ENCODE measurements at places on chromosomes 4 and X.

DNA sequence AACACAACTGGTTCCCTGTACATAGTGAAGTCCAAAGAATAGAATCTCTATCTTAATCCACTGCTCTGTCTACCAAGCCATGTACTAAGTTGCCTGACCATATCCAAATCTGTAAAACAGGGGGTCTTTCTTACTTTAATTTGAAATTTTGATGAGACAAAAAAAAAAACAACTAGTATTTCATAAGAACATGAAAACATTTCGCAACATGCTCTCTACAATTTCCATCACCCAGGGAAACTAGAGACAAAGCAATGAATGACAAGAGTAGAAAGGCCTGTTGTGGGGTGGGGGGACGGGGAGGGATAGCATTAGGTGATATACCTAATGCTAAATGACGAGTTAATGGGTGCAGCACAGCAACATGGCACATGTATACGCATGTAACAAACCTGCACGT is 279.9 kb downstream of the PPP3CA start:
- DNase-seq = no peak

DNA sequence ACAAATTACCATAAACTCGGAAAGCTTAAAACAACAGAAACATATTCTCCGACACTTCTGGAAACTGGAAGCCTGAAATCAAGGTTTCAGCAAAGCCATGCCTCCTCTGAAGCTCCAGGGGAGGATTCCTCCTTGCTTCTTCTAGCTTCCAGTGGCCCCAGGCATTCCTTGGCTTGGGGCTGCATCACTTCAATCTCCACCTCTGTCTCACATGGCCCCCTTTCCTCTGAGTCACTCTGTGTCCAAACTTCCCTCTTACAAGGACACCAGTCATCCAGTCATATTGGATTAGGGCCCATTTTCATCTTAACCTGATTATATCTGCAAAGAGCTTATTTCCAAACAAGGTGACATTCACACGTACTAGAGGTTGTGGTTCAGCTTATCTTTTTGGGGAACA is 17.3 kb downstream of the PARM1 start:
- no peak for DNase-seq

DNA sequence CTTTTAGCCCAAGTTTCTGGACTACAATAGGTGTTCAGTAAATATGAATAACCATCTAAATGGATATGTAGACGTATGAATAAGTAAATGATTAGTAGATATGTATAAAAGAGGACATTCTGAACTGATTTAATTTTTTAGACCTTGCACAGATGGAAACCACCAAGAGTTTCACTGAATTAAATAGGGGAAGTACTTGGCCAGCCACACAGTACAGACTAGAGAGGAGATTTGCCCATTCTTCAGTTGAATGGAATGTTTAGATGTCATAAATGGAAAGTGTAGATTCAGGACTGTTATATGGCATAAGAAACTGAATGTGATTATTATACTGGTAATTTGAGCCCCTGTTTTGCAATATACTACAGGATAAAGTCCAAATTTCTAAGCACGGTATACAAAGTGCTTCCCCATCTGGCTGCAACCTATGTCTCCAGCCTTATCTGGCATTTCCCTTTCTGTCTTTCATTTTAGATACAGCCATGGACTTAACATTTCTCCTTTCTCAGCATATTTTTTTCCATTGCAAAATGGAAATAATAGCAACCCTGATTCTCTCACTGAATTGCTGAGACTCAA is 137.8 kb upstream of the HS3ST1 start:
- no peak for DNase-seq

DNA sequence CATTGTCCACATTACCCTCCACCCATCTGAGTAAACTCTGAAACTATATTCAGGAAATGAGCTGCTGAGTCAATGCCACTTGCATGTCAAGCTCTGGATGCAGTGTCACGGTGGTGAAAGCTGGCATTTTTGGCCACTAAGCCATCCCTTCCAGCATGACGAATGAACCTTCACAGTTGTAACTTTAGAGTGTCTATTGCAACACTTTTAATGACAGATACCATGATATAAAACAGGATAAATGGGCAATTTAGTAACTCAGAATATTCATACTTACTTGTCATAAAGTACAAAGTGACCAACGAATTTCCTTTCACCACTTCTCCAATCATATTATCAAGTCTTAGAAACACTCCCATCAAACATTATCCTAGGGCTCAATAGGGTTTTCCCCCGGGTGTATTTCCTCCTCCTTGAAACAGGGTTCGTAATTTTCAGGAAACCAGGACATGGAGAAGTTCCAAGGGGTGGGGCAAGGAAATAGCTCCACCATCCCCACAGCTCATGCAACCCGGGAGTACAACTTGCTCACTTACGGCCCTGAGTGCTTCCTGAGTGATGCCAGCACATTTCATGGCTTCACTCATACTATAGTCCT is 73.1 kb downstream of the MTHFD2L start:
- DNase-seq = no peak

- no peak for DNase-seq
These were observed 132.6 kb downstream of the PWWP3B start for GRCh38 chrX:106300656-106301055.

GRCh38 chrX:2677764-2678163 is 13.3 kb upstream of the CD99 start:
- no peak for DNase-seq

- no peak for DNase-seq
These were observed 1.5 kb downstream of the NKX1-1 start for GRCh38 chr4:1404573-1405253.

DNA sequence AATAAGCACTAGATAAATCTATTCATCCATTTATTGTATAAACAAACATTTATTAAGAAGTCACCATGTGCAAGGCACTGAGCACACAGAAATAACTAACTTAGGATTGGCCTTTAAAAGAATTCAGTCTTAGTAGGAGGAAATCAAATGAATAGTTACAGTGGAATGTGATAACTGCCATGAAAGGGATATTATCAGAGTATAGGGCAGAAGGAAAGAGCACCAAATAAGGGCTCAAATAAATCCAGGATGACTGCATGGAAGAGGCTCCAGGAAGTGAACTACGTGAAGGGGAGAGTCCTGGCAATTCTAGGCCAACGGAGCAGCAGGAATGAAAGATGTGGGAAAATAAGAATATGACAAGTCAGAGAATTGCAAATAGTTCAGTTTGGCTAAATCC is 406.0 kb downstream of the INPP4B start:
- no peak for DNase-seq

DNA sequence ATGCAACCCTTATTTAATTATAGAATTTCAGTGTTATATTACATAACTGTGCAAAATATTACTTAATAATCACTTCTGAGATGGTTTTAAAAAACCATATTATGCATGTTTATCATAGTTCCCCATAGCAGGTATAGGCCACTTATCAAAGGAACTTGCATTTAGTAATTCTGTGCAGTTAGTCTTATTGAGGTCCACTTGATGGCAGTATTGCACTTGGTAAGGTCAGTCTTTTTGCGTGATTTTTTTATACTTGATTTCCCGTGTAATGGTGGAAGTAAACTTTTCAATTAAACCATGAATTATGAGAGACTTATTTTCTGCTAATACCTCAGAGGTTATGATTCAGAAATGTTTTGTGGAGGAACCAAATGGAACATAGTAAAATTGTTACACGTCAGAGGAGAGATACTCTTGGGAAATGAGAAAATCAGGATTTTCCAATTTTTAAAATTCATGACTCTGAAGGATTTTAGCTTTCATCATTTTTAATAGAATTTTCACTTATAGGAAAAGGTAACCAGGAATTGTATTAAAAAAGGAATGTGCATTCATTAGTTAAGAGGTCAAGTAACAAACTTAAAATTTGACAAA is 230.0 kb downstream of the CCSER1 start:
- no peak for DNase-seq

DNA sequence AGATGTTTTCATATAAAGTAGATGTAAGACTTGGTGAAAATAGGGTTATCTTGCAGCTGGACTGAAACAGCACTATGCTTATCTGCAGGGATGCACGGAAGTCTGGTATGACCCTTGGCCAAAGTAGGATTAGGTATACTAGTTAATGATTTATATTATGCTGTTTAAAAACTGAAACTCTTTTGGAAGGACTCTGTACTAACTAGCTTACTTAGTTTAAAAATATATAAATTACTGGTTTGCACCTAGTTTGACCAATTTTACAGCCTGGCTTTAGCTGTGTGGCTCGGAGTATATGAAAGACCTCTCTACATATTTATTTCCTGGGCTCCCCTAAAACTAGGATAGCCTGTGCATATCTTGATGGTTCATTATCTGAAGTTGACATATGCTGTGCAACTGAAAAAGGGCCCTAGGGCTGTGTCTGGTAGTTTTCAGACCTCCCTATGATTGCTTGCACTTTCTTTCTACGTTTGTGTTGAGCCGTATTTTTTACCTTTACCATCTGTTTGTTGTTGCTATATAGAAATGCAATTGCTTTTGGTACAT is 89.2 kb downstream of the TMEM144 start:
- DNase-seq = no peak

GRCh38 chr4:112058433-112058832 is 86.8 kb upstream of the FAM241A start:
- no peak for DNase-seq

DNA sequence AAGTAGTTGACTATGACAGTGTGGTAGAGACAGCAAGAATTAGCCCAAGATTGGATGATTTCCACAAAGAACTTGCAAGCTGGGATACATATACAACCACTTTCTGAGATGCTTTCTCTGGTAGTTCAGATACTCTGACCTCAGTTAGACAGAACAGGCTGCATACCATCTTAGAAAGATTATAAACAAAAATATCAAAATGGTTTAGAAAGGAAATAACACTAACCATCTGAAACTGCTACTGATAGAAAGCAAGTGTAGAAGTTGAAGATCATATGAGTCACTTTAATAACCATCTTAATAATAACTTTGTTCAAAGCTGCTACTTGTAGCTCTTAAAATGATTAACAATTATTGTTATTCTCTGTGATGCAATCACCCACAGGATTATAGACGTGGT is 255.4 kb upstream of the TTC29 start:
- DNase-seq = no peak

DNA sequence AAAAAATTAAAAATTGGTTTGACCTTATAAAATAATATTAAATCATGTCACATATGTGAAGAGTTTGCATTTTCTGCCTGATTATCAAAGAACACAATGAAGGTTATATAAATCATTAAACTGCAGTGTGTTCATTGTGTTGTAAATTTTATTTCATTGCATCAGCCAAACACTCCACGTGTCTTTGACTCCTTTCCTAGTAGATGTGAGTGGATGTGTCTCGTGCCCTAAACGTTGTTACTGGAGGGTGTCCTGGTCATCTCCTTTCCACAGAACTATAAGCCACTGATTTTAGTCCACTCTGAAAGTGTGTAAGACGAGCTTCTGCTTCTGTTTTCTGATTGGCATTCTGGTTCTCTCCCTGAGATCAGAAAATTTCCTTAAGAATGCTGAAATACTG is 127.3 kb downstream of the NDST4 start:
- no peak for DNase-seq

- DNase-seq = no peak
These were observed 58.5 kb downstream of the PGRMC2 start for GRCh38 chr4:128228845-128229795.

DNA sequence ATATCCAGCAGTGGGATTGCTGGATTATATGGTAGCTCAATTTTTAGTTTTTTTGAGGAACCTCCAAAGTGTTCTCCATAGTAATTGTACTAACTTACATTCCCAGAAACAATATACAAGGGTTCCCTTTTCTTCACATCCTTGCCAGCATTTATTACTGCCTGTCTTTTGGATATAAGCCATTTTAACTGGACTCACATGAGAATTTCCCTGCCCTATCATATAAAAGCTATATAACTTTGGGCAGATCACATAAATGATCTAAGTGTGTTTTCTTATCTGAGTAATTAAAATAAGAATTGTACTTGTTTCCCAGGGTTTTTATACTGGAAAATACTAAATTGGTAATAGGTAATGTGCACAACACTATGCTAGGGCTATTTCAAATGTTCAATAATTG is 25.4 kb downstream of the APOOL start:
- DNase-seq = no peak

DNA sequence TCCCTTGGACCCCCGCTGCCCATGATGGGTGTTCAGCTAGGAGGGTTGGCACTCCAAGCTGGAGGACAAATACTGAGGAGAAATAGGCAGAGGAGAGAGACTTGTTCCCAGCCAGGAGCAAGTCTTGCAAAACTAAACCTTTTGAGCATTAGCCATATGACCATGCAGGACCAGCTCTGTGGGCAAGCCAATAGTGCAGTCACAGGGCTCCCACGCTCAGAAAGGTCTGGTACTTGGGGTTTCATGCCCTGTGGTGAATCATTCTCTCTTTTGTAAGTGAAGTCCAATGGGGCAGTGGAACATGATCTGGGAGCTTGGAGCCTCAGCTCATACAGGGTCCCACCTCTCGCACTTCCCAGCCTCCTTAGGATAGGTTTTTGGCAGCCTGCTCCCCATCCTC is 300.9 kb downstream of the BCOR start:
- no peak for DNase-seq

DNA sequence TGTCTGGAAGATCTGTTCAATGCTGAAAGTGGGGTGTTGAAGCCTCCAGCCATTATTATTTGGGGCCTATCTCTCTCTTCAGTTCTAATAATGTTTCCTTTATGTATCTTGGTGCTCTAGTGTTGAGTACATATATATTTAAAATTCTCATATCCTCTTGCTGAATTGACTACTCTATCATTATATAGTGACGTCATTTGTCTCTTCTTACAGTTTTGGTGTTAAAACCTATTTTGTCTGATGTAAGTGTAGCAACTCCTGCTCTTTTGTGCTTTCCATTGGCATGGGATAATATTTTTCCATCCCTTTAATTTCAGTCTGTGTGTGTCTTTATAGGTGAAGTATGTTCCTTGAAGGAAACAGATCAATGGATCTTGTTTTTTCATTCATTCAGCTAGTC is 446.0 kb downstream of the FAM47A start:
- no peak for DNase-seq

- DNase-seq = no peak
These were observed 17.7 kb upstream of the P2RY8 start for GRCh38 chrX:1554469-1555210.

DNA sequence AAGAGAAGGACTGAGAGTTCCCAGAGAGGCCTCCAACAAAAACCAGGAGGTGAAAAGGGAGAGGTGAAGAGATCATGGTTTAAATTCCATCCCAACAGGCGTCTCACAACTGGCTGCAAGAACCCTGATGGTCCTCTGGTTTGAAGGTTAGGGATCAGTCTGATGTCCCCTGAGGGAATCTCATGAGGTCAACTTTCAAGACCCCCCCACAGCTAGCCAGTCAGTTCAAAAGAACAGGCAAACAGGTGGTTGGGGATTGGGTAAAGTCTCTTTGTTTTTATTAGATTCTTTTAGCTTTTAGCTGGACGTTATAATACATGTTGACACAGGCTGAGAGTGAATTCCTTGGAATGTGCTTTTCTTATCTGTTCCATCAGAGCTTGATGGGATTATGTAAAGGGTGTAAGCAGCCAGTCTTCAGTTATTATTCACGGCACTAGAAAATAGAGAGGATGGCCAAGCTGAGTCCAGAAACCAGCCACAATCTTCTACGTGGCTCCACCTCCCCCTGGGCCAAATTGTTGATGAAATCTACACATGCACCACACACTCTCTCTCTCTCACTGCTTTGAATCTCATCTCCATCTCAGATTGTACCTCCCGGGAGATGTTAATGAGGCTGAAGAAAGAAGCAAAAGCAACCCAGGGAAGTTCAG is 20.8 kb downstream of the ENPP6 start:
- DNase-seq = no peak

GRCh38 chrX:47366041-47366722 is 4.2 kb upstream of the ZNF157 start:
- DNase-seq = peak; percentile 52

- DNase-seq = no peak
These were observed 13.4 kb downstream of the HTT-AS start for GRCh38 chr4:3060946-3061345.

- no peak for DNase-seq
These were observed 20.9 kb upstream of the DHX15 start for GRCh38 chr4:24605216-24605615.
